Foreskin melanocyte (primary cell): ENCODE measurements at places on chromosomes 11 and 22.
A peak's percentile ranks its signal among the peaks of the same experiment; 100 is the strongest.

GRCh38 chr11:59659981-59660380 is 8.9 kb downstream of the PATL1 start:
- DNase-seq: peak; percentile 29

- no peak for DNase-seq
Measured at GRCh38 chr11:126751242-126751641, 249.3 kb downstream of the KIRREL3 start.

- DNase-seq: no peak
Measured at GRCh38 chr11:103652013-103652412, 384.4 kb upstream of the DDI1 start.

DNA sequence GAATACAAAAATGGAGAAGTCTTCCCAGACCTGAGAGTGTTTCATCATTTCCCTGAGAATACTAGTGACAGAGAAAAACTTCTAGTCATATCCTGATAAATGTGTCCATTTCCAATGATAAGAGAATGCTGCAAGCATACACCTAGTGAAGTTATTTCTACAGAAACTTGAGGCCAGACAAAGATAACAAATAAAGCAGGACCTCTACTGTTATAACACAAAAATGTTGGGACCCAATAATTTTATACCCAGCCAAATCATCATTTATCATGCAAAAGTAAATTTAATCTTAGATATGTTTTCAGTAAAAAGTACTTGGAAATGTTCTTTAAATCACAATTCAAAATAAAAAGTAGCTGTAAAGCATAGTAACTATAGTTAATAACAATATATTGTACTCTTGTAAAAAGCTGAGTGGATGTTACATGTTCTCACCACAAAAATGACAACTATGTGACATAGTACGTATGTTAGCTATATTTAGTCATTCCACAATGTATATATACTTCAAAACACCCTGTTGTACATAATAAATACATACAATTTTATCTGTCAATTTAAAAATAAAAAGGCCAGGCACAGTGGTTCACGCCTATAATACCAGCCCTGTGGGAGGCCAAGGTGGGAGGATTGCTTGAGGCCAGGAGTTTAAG is 12.6 kb downstream of the RRAS2 start:
- DNase-seq: no peak

GRCh38 chr22:42887523-42888507 is 30.7 kb upstream of the ARFGAP3 start:
- no peak for DNase-seq

DNA sequence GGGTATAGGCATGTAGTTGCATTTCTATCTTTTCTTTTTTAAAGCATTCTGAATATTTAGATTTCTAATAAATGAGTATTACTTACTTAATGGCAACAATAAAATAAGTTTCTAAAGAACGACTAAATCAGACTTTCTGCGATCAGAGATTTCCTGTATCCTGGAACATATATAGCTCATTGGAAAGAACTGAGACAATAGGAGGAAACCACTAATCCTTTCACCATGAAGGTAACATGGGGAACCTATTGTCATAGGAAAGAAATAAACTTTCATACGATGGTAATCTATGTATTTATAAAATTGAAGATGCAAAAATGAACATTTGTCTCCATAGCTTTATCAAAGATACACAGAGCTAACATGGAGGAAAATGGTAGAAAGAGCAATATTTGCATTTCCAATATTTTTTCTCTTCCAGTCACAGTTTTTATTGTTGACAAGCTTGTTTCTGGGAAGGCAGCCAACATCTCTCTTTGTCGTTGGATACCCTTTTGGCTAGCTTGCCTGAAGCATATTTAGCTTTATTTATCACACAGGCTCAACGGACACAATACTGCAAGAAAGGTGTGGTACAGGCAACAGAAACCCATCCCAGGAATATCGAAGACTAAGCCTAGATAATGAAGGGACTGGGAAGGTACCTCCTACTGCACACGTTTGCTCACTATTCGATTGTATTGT is 293.3 kb upstream of the MPPED2 start:
- no peak for DNase-seq
